Stimulated activated CD4-positive, alpha-beta T cell treated with anti-CD3 and anti-CD28 coated beads, Interleukin-4, amount 100 ng/mL, for 1 hour (primary cell): ENCODE measurements at places on chromosomes 3 and 15.

DNA sequence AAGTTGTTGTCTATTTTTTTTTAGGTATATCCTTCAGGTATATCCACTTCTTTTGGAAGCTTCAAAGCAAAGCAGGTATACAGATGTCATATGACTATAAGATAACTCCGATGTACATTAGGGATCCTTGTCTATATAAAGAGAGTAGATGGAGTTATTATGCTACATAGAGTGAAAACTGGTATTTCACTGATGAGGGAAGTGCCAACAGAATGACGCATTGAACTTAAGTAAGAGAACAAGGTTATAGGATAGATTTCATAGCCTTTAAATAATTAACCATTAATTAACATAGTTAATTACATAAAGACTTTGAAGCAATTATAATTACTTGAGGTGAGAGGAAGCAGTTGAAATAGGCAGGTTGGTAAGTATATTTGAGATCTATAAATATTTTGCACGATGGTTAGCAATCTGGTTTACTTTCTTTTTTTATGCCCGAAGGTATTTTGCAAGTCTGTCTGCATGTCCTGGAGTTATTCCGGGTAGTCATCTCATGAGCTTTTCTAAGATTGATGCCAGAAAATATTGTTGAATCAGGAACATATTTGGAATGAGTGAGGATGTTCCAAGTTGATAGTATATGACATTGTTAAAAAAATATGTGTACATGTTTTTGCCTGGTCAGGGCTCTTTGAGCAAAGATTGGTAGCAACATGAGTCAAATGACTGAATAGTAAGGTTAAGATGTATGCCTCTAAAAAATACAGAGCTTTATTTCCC is 299.5 kb upstream of the KCNMB2 start:
- no peak for DNase-seq

DNA sequence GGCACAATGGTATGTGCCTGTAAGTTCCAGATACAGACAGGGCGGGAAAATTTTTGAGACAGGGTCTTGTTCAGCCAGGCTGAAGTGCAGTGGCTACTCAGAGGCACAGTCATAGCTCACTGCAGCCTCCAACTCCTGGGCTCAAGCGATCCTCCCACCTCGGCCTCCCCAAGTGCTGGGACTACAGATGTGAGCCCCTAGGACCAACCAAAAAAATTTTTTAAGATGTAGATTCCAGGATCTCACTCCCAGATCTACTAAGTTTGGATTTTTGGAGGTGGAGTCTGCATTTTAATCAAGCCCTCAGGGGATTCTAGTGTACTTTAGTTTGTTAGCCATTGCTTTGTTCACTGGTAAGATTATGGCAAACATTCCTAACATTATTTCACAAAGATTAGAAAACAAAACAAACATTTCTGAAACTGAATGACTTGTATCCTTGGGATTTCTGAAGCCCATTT is 2.7 kb downstream of the LIPH start:
- DNase-seq = no peak

DNA sequence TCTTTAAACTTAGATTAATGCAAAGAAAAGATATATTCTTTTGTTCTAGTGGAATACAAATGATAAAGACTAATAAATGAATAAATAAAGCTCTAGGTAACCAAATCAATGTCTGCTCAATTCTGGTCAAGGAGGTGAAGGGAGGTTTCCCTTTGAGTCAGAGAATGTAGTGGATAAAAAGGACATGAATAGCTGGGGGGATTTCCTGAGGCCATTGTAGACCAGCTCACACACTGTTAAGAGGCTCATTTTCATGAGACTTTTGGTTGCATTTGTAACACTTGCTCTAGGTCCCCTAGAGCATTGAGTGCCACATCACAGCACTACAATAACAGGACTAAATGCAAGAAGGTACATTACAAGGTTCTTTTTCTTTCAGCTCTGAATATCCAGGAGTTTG is 170.7 kb downstream of the TIGIT start:
- no peak for DNase-seq

GRCh38 chr15:68614286-68615035 is 35.7 kb downstream of the CORO2B start:
- DNase-seq = no peak

DNA sequence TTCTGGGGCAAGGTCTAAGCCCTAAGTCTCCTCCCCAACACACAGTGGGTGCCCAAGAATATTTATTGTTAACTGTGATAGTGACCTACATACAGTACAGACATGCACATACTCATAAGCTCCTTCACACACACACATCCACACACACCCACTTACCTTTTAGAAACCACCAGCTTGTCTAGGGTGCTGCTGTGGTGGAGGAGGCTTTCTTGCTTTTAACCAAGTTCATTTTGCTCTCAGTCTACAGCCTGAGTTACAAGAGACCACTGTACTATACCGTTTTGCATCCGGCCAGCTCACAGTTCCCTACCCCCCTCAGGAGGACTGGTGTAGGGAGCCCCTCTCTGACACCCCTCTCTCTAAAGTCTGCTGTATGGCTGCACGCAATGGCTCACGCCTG is 16.7 kb downstream of the DAPK2 start:
- no peak for DNase-seq

DNA sequence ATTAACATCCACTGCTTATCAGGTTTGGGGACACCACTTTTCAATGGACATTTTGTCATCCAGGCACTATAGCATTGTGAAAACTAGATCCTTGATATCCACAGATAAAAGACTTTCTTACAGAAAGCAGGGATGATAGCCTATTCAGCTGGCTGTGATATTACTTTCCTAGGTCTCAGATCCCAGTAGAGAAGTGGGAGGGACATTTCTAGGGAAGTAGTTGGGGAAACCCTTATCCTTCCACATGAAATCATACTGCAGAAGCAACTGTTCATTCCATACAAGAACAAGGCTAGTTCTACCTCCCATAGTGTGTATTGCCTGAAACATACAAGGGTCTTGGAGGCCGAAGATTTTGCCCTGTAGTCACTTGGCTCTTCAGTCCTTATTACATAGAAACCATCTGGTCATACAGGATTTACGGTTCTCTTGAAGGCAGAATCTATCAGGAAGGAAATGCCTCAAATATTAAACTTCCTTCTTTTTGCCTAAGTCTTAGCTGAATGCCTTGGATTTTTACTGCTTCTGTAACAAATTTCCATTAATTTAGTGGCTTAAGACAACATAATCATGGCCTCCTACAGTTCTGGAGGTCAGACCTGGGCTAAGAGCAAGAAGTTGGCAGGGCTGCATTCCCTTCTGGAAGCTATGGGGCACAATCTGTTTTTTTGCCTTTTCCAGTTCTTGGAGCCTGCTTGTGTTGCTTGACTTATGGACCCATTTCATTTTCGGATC is 119.4 kb downstream of the ECT2 start:
- DNase-seq = no peak

- no peak for DNase-seq
Measured at GRCh38 chr3:4856136-4856535, 123.1 kb upstream of the BHLHE40 start.
